Renal pelvis (tissue), 12 donors: ENCODE measurements at places on chromosomes 6 and 20.
A peak's percentile ranks its signal among the peaks of the same experiment; 100 is the strongest.

GRCh38 chr20:17518339-17519052, 12.7 kb downstream of the BFSP1 start:
- DNase-seq: no peak

- DNase-seq: peak; percentile 75
Measured at GRCh38 chr6:138692978-138693909, 80.3 kb upstream of the CCDC28A start.

- DNase-seq: no peak
Measured at GRCh38 chr20:40282941-40283340, 406.1 kb downstream of the MAFB start.

- no peak for DNase-seq
Measured at GRCh38 chr20:47781632-47782031, 3.6 kb downstream of the SULF2 start.

DNA sequence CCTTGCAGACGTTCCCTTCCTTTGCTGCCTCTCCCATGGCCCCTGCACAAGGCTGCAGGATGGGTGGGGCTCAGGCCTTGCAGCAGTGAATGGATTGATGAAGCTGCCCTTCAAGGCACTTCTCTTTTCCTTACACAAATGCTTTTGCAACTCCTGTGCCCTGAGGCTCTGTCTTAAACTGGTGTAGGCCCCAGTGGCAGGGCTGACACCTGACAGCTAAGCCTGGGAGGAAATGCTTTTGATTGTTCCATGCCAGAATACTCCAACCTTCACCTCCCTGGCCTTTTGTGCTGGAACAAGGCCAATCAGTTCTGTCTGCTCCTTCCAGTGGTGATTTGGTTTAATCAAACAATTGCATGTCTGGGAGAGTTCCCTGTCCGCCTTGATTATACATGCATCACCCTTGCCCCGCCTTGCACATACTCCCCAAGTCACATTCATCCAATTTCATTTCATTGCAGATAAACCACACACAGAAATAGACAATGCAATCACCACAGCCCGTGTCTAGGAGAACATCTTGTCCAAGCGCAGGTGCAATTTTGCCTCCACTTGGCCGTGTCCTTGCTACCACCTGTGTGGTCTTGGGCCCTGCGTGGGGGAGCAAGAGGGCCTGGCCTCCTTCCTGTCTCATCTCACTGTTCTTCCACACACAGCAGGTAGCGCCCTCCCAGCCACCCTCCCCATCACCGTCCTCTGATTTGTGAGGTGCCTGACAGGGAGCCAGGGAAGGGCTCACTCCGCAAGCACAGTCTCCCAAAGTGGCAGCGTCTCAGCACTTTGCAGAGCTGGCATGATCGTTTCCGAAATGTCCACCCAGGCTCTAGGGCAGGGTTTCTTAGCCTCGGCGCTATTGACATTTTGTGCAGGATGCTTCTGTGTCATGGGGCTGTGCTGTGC, 120.4 kb downstream of the CDH26 start:
- DNase-seq: no peak

DNA sequence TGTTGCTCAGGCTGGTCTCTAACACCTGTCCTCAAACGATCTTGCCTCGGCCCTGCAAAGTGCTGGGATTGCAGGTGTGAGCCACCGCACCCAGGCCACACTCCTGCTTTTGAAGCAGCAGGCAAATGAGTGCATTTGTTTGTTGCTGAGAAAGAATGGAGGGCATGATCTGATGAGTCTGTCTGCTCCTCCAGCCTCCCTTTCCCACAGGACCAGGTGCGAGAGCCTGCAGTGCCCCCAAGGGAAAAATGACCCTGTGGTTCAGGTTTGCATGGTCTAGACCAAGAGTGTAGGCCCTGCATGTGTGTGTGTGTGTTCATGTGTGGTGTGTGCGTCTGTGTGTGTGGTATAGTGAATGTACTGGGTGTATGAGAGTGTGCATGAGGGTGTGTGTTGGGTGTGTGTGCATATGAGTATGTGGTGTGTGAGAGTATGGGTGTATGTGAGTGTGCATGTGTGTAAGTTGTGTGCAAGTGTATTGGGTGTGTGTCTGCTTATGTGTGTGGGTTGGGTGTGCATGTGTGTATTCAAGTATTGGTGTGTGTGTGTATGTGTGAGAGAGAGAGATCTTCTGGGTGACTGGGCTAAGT, 22.8 kb upstream of the FOXC1 start:
- DNase-seq: no peak

- no peak for DNase-seq
Measured at GRCh38 chr20:62782893-62783278, 13.4 kb upstream of the MRGBP start.

DNA sequence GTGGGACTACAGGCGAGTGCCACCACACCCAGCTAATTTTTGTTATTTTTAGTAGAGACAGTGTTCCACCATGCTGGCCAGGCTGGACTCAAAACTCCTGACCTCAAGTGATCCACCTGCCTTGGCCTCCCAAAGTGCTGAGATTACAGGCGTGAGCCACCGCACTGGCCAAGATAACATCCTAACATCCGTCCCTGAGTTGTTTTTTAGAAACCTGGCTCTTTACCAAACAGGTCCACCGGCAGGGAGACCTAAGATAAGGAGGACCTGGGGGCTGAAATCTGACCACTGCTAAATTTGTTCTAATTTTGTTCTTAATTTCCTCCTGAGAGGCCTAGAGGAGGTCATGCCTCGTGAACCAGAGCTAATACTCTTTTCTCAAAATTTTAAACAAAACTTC, 20.5 kb downstream of the CTCFL start:
- no peak for DNase-seq
